ENCODE measurements at places on chromosomes 6 and 20.

DNA sequence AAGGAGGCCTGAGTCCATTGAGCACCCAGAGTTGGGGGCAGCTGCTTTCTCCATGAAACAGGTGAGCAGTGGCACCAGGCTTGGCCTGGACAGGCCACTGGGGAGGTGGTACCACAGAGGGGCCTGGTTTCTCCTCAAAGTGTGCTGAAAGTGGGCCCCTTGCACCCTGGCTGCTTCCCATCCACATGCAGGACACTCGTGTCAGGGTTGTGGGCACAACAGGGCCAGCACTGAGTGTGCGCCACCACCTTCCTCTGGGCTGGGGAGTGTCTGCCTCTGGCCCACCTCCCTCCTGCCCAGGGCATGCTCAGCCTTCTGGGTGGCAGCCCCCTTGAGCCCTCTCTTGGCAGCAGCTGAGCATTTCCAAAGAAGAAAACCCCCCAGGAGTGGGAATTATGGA, 5.2 kb upstream of the SLC22A1 start:
- DNase-seq, result no peak

DNA sequence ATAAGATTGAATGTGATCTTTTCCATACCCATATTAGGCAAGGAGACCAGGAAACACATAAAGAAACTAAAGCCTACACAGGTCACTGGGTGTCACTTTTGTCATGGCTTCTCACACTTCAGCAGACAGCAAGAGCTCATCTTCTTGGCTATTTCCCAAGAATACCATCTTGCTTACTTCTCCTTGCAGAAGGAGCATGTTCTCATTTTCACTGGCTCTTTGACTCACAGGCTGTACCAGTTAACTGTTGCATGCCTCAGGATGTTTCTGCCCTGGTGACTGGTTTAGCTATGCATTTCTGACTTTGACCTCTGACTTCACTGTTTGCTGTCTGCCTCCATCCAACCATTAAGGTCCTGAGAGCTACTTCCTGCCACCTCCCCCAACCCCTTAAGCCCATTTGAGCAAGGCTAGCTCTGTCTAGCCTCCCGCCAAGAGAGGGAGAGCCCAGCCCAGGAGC, 40.3 kb upstream of the OGFRL1 start:
- no peak for DNase-seq

DNA sequence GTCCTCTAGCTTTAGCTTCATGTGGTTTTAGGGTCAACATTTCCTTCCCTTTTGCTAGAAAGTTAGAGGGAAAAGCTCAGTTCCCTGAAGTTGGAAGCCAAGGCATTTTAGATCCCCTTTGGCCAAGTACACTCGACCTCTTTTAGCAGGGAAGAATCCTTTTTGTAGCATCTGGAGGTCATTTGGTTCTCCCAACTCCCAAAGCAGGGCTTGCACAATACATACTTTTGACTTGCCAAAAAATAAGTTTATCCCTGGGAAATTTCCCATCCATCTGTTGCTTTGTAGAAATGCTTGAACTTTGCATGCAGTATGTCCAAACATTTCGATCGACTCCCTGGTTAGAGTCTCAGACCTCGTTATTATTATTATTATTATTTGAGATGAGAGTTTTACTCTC, 4.6 kb upstream of the EDEM2 start:
- no peak for DNase-seq

GRCh38 chr6:144753023-144753705, 468.0 kb downstream of the UTRN start:
- no peak for DNase-seq

DNA sequence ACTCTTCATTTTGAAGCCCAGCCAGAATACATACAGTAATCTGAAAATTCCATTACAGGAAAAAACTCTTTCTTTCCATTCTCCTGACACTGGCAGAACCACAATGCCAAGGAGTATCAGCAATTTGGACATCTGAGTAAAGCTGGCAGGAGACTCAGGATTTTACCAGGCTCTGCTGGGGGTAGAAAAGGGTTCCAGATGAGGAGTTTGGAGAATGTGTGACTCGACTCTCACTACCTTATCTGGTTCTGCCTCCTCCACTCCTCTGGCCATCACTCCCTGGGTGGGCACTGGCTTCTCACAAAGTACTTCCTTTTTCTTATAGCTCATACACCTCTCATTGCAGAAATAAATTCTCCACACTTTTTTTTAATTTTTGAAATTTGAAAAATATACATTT, 10.6 kb upstream of the WFDC8 start:
- DNase-seq, result no peak

- no peak for DNase-seq
Observed at GRCh38 chr6:113539202-113539601, 317.9 kb upstream of the MARCKS start.

DNA sequence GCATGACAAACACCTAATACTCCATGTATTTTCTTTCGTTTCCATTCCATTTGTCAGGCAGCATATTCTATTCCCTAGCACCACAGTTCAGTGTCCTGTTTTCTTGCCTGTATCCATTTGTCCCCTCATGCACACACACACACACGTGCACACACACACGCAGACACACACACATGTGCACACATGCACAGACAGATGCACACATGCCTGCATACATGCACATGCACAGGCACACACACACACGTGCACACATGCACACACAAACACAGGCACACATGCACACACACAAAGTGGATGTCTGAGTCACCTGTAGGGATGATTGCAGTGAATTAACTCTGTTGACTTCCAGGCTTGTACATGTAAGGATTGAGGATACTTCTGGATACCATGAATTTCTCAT, 226.7 kb upstream of the SYNDIG1 start:
- DNase-seq, result no peak

DNA sequence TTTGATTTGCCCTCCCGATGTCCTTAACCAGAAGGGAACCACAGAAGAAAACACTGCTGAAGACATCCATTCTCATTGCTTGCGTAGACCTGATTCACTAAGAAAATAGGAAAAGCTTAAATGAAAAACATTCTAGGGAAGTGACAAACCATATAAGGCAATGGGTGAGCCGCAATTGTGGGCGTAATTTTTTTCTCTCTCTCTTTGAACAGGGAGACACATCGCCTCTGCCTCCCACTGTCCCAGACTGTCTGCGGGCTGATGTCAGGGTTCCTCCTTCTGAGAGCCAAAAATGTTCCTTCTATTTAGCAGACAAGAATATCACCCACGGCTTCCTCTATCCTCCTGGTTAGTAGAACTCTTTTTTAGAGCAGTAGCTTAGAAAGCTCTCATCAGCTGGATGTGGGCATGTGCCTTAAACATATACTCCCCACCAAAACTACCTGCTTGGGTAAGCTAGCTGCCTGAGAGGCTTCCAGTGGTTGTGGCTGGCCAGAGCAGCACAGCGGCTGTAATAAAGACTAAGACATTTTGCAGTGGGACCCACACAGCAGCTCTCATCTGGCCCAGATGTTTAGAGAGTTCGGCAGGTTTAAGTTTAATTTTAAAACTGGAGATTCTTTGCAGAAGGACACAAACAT, 22.7 kb upstream of the CTAGE9 start:
- DNase-seq, result no peak

- no peak for DNase-seq
Observed at GRCh38 chr6:146666909-146667308, 68.1 kb downstream of the ADGB start.

- DNase-seq, result no peak
Observed at GRCh38 chr6:166365221-166365620, 17.5 kb downstream of the MPC1 start.

- peak; percentile 76 for DNase-seq
Observed at GRCh38 chr6:25027221-25027916, 91.6 kb upstream of the RIPOR2 start.

DNA sequence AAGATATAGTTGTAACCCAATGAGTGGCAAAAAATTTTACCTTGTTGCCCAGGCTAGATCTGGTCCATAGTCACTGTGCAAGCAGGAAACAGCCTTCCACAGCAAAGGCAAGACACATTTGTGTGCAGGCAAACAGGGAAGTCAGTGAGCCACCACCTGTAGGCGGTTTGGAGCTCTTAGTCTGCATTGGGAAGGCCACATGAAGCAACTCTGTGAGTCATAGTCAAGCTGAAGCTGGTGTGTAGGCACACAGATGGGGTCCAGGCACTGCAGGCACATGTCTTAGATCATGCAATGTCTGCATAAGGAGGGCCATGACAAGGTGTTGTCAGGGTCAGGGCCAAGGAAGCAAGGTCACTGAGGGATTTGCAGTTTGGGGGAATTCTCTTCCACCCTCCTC, 543.2 kb upstream of the EPHA7 start:
- DNase-seq, result no peak

- no peak for DNase-seq
Observed at GRCh38 chr6:105058316-105058715, 101.4 kb downstream of the LIN28B start.

DNA sequence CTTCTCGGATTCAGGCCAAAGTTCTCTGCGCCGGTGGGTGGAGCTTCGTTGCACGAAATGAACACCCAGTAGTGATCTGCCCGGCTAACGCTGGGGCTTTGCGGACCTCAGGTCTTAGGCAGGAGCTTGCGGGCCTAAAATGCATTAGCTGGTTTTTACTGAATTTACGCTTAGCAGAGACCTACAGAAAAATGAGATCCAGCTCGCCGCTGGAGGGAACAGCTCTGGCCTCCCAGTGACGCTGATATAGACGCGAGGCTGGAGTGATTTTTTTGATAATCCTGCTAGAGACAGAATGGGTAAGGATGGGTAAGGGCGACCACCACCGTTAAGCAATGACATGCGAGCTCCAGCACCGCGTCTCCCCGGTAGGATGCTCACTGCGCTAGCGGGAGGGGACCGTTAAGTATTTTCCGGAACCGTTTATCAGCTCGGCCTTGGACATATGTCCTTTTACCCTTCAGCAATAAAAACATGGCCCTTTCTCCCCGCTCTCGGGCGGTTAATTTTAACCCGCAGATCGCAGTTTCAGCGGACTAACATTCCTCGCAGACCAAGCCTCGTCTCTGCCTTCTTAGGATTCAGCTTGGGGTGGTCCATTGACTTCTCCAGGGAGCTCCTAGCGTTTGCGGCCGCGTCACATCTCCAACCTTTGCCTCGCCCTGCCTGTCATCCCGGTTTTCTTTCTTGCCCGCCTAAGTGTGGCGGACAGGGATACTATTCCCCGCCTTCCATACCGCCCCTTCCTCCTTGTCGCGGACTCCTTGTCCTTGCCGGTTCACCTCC, 109.3 kb downstream of the GPX5 start:
- no peak for DNase-seq

DNA sequence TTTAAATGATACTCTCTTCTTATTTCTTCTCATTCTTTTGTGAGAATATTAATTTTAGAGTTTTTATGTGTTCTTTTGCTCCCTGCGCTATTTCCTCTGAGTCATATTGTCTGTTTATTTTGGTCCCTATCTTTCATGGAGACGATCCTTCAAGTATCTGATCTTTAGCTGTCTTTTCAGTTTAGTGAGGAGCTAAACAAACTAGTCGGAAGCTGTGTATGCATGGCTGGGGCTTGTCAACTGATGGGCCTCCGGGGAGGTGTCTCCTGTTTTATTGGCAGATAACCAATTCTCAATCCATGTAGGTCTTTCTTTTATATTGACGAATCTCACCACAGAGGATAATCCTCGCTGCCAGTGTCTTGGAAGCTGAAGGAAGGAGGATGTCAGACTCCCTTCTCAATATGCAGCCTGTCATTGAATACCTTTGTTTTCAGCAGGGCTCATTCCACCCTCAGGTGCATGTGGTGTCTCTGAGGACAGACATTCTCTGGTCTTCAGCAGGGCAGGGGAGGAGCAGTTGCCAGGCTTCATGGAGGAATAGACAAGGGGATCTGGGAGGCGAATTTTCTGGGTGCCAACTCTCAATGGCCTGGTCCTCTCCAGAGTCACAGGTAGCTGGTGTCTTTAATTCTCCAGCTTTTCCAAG, 64.9 kb downstream of the RNF182 start:
- DNase-seq, result no peak

- no peak for DNase-seq
Observed at GRCh38 chr20:44430270-44431065, 45.2 kb upstream of the TTPAL start.

GRCh38 chr6:20575704-20576451, 41.6 kb downstream of the CDKAL1 start:
- DNase-seq, result no peak

DNA sequence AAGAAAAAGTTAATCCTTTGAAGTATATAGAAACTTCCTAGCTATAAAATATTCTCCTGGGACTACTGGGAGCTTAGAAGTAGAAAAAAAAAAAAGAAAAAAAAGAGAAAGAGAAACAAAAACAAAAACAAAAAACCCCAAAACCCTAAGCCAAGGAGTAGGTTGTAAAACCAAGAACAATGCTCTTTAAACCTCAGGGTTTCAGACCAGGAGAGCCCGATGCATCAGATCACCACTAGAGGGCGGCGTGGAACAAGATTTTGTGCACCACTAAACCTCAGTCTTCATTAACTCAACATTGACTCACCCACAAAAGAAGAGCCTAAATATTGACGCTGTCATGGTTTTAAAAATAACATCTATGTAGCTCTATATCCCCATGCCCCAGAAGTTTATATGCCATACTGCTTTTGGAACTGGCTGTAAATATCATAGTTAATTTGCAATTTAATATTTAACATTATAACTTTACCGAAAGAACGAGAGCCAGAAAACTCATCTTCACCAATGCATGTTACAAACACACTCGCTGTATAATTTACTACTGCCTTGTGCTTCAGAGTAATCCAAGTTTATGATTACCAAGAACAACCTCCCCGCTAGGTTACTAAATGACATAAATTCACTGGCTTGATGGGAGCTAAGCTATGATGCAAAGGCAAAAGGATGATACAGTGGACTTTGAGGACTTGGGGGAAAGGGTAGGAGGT, 19.2 kb downstream of the MCUR1 start:
- DNase-seq, result peak; percentile 29

DNA sequence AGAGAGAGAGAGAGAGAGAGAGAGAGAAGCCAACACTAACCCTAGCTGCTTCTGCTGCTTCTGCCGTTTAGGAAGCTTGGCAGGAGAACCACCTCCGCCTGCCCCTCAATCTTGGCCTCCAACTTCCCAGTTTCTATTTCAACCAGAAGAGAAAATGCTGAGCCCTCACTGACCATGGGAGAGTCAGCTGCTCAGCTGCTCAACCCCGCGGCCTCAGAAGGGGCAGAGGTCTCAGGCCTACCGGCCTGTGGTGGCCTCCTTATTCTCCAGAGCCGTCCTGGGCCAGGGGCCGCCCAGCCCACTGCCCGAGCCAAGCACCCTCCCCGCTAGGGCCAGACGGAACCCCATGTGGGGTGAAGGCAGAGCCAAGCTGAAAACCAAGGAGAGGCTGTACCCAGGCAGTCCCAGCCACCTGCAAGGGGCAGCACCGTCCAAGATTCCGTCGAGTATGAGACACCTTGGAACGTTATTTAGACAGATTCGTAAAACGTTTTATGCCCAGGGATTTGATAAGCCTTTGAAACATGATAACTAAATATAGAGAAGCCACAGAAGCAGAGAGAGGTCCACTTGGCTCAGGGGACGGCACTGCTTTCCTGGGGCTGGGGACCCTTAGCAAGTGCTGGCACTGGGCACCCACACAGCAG, 116.6 kb downstream of the DLL1 start:
- no peak for DNase-seq

- no peak for DNase-seq
Observed at GRCh38 chr20:40571639-40572038, 117.4 kb downstream of the MAFB start.

DNA sequence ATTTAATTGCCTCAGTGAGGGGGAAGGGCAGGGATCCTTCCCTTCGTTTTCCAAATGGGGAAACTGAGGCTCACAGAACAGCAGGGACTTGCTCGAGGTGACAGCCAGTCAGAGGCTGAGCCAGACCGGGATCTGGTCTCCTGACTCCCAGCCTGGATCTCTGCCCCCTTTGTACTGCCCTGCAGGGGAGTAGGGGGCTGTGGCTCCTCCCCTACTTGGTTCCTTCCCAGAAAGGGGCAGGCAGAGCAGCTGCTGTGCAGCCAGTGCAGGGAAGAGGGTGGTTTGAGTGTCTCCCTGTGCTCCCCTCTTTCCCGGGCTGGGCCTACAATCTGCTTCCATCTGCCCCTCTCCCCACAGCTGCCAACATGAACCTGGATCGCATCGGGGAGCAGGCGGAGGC, 37.6 kb downstream of the UQCC2 start:
- DNase-seq, result no peak
